ENCODE measurements at places on chromosomes 3 and 15.

DNA sequence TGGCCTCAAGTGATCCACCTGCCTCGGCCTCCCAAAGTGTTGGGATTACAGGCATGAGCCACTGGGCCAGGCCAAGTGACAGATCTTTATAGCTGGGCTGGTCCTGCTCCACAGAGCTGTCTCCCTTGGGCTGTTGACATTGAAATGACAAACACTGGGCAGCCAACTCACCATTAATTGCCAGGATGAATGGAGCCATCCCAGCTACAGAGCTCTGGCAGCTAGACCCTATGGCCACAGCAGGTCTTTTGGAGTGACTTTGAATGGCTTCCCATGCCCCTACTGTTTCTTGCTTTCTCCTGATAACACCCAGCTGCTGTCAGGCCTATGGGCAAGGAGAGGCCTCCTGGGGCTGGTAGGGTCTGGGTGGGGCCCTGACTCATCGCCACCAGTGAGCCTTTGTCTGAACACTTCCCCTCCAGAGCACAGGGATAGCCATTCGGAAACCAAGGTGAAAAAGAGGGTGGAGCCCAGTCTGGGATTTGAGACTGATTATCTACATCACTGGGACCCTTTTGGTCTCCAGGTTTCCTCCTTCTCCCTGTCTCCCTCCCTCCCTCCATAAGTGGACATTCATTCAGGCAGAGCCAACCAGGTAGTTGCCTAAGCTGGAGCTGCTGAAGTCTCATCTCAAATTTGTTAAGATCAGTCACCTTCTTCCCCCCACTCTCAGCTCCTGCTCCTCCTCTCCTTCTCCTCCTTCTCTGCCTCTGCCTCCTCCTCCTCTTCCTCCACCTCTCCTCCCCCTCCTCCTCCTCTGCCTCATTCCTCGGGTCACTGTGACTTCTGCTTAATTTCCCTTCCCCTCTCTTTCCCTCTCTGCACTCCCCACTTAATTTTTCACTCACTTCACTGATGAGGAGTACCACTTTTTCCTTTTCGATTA lies 34.0 kb downstream of the BHLHE40 start:
- DNase-seq: no peak

- no peak for DNase-seq
Measured at GRCh38 chr3:48397767-48398681, 26.0 kb downstream of the FBXW12 start.

- no peak for DNase-seq
Measured at GRCh38 chr3:9852528-9852927, 8.7 kb upstream of the RPUSD3 start.

GRCh38 chr3:149781741-149782140 lies 10.6 kb downstream of the ANKUB1 start:
- no peak for DNase-seq

DNA sequence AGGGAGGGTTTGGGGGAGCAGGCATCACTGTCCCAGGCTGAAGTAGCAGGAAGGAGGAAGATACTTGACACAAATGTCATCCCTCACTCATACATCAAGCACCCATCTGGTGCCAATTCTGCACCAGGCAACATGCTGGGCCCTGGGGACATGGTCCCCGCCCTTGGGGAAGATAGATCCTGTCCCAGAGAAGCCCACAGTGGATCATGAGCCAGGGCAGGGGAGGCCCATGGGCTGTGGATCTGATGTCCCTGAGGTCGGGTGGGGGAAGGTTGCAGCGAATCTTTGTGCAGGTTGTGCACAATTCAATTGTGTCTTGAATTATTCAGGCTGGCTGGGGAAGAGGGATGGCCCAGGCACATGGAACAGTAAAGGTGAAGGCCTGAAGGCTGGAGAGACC lies 6.4 kb upstream of the CCDC33 start:
- no peak for DNase-seq

DNA sequence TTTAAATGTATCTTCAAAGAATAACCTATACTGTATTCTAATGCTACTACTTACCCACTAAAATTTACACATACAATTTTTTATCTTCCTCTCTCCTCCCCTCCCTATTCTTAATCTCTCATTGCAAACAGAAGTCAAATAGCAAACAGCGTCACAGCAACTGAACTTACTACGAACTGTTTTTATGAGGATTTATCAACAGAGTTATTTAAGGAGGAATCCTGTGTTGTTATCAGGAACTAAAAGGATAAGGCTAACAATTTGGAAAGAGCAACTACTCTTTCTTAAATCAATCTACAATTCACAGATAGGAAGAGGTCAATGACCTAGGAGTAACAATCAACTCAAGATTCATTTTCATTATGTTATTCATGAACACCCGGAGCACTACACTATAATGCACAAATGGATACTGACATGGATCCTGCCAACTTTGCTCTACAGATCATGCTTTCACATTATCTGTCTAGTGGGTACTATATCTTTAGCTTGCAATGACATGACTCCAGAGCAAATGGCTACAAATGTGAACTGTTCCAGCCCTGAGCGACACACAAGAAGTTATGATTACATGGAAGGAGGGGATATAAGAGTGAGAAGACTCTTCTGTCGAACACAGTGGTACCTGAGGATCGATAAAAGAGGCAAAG lies 984 bp downstream of the FGF7 start:
- no peak for DNase-seq
